Activated naive CD4-positive, alpha-beta T cell (primary cell): ENCODE measurements at places on chromosomes 6 and 20.

GRCh38 chr20:32638848-32639247, 34.9 kb downstream of the C20orf203 start:
- DNase-seq, result no peak

DNA sequence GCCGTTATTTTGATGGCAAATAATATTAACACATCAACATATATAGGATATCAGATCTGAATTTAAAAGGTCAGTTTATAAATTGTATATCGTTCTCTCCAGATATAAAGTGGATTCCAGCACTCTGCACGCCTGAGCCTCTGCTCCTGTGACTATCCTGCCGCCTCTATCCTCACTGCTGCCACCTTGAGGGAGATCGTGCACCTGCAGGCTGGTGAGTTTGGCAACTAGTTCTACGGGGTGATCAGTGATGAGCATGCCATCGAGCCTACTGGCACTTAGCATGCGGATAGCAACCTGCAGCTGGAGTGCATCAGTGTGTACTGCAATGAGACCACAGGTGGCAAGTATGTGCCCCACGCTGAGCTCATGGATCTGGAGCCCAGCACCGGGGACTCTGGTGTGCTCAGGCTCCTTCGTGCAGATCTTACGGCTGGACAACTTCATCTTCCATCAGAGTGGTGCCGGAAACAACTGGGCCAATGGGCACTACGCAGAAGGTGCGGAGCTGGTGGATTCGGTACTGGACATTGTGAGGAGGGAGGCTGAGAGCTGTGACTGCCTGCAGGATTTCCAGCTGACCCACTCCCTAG, 84.9 kb downstream of the FBXO5 start:
- DNase-seq, result peak; percentile 2

GRCh38 chr6:41342241-41342640, 6.8 kb downstream of the NCR2 start:
- no peak for DNase-seq

DNA sequence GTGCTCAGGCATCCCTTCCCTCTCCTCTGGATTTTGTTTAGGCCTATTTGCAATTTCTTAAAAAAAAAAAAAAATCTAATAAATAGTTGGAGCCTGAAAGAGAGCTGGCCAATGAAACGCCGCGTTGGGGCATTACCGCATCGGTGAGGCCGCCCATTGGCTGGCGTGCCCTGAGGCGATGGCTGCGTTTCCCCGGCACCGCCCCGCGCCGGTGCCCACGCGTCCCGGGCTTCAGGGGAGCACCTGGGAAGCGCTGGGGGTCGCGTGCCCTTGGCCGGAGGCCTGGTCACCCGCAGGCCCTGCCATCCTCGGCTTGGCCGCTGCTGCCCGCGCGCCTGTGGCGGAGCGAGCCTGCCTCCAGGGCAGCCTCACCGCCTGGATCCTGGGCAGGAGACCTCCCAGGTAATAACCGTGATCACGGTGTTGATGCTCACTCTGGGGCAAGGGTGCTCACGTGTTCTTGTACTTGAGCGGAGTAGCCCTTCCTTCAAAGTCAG, 155.4 kb downstream of the NRN1 start:
- DNase-seq, result no peak

- no peak for DNase-seq
Observed at GRCh38 chr20:61939691-61940360, 125.9 kb downstream of the TAF4 start.

DNA sequence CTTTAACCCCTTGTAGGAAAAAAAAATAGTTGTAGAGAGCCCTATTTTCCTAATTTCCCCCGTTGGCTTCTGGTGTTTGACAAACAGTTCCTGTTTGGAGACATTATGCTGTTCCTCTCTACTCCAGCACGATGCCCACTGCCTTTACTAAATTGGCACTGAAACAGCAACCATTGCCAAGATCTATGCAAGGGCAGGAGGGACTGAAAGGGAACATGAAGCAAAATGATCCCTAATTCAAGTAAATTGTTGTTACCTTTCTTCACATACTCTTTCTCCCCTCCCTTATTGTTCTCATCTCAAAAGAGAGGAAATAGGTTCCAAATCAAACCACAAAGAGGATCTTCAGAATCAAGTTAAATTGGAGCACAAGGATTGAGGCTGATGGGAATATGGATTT, 764.1 kb upstream of the MMS22L start:
- no peak for DNase-seq

DNA sequence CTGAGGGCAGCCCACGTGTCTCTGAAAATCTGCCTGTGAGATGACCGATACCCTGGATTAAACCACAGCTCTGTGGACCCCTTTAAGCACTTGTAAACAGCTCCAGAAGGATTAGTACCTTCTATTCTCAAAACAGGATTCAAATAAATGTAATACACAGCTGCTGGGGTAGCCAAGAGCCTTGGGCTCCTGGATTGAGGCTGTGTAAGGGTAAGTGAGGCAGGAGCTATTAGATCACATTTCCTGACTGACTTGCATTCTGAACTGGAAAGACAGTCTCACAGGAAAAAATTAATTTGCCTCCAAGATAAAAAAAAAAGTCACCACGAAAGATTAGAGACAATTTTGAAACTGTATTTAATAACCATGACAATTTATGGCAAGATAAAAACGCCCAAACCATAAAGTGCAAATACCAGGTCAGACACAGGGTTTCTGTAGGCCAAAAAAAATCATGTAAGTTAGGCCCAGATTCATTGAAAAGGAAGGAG, 78.0 kb downstream of the TRMT11 start:
- DNase-seq, result no peak

DNA sequence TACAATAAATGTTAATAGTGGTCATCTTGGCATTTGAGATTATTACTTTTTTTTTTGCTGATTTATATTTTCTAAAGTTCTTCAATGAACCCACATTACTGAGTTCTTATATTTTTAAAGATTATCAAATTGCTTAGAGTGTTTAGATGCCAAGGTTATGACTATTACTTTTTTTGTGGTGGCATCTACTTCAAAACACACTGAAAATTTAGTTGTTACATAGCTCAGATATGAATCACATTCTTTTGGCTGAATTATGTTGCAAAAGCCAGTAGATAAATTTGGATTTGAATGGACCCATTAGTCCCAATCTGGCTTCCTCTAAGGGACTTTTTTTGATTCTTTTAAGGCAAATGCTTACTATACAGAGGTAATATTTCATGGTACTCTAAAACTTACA, 8.9 kb downstream of the UTRN start:
- DNase-seq, result no peak
